ENCODE measurements at places on chromosomes 12 and 14. TPM values are rescaled to one million over a fixed set of nuclear protein-coding genes. Genes with fewer than 3 reads are reported as not detected.

The RPL10L gene
- not detected for total RNA-seq

The KCNK13 gene
- not detected for total RNA-seq

DNA sequence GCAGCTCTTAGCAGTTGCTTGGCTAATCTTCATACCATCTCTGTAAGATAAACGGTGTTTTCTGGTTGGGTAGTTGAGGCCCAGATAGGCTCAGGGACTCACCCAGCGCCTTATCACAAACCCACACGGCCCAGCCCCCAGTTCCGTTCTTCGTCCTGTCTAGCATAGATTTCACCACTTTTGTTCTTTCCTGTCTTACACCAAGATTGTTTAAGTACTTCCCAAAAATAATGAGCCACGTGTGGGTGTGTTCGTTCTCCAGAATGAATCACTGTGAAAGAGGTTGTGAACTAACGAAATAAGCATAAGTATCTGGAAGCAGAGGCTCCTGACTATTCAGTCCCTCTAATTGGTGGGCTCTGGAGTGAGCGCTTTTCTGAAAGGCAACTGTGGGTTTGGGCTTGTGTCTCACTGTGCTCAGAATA lies 21.4 kb downstream of the ACVR1B start:
- peak; percentile 89 for DNase-seq

The HOXC6 gene
- total RNA-seq = 2.6 TPM

The PLEKHH1 gene
- 10.5 TPM for total RNA-seq

The CLEC2B gene
- 52.3 TPM for total RNA-seq

The DENND5B gene
- 6.4 TPM for total RNA-seq

- peak; percentile 47 for DNase-seq
Observed at GRCh38 chr12:64181430-64182291, 40.4 kb downstream of the KICS2 start.

The LMNTD1 gene
- not detected for total RNA-seq

DNA sequence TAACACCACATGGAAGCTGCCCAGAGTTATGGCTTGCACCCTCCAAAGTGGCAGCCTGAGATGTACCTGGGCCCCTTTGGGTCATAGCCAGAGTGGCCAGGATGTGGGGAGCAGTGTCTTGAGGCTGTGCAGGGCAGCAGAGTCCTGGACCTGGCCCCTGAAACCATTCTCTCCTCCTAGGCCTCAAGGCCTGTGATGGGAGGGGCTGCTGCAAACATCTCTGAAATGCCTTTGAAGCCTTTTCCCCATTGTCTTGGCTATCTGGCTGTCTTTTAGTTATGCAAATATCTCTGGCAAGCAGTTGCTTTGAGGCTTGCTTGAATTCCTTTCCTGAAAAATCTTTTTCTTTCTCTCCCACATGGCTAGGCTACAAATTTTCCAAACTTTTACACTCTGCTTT lies 356.5 kb downstream of the DAD1 start:
- no peak for DNase-seq

The PARP11 gene
- total RNA-seq = 1.8 TPM

The SPX gene
- total RNA-seq = 0.49 TPM

DNA sequence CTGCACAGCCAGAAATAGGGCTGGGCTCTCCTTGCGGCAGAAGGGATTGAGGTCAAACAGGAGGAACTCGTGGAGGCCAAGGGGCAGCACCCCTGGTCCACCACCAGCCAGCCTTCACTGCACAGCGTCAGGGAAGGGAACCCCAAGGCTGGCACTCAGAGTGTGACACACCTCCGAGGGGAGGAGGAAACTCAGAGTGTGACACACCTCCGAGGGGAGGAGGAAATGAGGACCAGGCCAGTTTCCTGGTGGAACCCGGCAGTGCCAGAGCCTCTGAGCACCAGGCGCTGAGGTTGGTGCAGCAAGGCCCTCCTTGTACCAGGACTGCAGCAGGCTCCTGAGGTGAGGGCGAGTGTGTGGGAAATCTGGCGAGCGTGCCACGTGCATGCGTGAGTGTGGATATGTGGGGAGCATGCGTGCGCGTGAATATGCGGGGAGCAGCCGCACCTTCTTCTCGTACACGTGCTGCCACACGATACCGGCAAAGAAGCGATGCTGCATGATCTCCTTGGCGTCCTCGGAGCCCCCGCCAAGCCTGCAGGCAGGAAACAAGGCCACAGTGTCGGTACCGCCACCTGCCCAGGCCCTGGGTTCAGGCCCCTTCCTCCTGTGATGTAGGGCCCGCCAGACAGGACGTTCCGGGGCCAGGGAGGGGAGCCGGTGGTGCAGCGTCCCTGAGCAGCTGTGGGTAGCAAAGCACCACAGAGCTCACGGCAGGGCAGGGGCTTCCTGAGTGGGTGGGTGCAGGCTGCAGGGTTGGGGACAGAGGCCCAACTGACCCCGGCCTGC lies 19.2 kb downstream of the SIVA1 start:
- DNase-seq = no peak

DNA sequence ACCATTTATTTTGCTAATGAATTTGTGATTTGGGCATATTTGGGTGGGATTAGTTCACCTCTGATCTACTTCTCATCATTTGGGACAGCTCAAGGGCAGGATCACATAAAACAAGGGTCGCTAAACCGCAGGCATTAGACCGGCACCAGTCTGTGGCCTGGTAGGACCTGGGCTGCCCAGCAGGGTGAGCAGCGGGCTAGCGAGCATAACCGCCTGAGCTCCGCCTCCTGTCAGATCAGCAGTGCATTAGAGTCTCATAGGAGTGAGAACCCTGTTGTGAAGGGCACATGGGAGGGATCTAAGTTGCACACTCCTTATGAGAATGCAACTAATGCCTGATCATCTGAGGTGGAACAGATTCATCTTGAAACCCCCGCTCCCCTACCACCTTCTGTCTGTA lies 785.3 kb downstream of the TRHDE start:
- no peak for DNase-seq

- no peak for DNase-seq
Observed at GRCh38 chr12:104769144-104769561, 188.9 kb downstream of the SLC41A2 start.

The ASCL1 gene
- total RNA-seq = not detected

DNA sequence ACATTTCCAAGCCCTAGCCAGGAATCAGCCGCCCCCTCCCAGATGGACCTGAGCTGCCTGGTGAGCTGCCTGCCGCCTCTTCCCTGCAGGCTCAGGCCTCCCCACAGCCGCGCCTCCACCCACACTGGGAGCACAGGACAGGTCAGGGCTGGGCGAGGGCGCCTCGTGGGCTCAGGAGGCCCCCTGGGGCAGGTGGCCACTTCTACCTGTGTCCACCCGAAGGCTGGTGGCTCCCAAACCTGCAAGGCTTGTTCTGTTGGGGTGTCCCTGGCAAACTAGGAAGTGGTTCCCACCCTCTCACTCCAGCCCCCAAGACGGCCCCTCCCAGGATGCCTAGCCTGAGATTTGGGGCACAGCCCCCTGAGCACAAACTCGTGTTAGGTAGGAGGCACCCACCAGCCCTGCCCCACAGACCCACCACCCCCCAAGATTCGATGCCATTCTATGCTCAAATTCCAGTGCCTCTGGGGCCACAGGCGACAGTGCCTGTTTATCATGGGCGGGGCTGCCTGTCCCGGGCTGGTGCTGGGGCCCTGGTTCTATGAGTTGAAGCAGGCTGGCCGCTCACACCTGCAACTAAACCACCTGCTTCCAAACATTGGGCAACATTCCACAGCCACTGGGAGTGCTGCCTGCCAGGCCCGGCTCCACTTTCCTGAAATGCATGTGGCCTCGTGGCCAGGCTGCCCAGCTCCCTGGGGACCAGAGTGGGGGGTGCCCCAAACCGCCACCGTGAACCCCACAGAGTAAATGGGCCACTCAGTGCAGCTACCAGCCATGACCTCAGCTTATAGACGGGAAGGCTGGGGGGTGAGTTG lies 6.8 kb downstream of the MMP17 start:
- no peak for DNase-seq

All from lower leg skin (tissue), 4 donors.